Right atrium auricular region (tissue), 2 donors: ENCODE measurements at places on chromosomes 5 and 9.

DNA sequence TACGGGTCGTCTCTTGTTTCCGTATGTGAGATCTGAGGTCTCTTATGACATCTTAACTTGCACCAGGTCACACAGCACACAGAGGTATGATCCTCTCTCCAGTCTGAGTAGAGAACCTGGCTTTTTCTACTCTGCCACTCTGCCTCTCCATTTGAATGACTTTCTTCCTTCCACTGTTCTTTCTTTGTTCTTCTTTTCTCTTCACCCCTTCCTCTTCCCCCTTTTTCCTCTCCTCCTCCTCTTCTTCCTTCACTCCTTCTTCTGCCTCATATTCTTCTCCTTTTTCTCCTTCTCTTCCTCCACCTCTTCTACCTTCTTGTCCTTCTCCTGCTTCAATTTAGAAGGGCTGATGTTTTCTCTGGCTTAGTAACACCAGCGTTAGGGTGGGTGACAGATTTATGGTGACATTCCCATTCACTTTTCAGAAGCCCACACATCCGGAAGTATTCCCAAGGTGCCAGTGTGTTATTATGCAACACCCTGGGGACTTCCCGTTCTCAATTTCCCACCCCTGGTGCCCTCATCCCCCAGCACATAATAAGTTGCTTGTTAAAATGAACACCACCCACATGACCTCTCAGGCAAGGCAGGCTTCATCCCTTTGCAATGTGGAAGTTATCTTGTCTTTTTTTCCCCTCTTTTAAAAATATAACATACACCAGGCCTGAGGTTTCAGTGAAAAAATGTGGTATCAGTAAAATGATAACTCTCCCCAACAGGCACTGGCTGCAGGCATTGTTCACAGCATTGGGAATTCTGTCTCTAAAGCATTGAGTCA, 122.0 kb downstream of the PAPPA start:
- no peak for DNase-seq
- no peaks in the 10 kb centered on the region for H3K27me3 ChIP-seq
- H3K36me3 ChIP-seq, result no peaks in the 10 kb centered on the region
- no peak overlapping the region for H3K27ac ChIP-seq
- no peak overlapping the region for H3K4me3 ChIP-seq
- H3K4me1 ChIP-seq, result no peaks in the 10 kb centered on the region

DNA sequence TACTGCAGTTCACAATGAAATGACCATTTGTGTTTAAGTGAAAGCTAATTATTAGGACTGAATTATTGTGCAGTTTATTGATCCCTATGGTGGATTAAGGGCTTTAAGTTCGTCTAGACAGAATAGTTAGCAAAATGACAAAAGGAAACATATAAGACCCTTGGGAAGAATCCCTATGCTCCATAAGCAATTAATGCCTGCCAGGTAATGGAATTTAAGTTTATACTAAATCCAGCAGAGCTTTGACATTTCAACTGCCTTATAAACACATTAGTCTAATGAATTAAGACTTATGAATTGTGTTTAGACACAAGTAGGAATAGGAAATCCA, 640.0 kb upstream of the ARRDC3 start:
- H3K4me1 ChIP-seq, result no peaks in the 10 kb centered on the region
- no peak overlapping the region for H3K27ac ChIP-seq
- no peaks in the 10 kb centered on the region for H3K36me3 ChIP-seq
- H3K4me3 ChIP-seq, result no peak overlapping the region
- DNase-seq, result no peak

- H3K27ac ChIP-seq, result no peak overlapping the region
- H3K27me3 ChIP-seq, result no peaks in the 10 kb centered on the region
- H3K4me3 ChIP-seq, result no peak overlapping the region
- no peaks in the 10 kb centered on the region for H3K4me1 ChIP-seq
Measured at GRCh38 chr9:16328349-16328748, 542.1 kb downstream of the BNC2 start.

GRCh38 chr5:149185067-149185466, 43.8 kb downstream of the ABLIM3 start:
- no peak overlapping the region for H3K4me3 ChIP-seq
- DNase-seq, result no peak
- H3K27ac ChIP-seq, result peak overlapping the region; percentile 79
- no peaks in the 10 kb centered on the region for H3K27me3 ChIP-seq
